ENCODE measurements at places on chromosomes 6 and 20.

GRCh38 chr6:6803180-6803977 lies 214.9 kb downstream of the LY86 start:
- peak; percentile 32 for DNase-seq

DNA sequence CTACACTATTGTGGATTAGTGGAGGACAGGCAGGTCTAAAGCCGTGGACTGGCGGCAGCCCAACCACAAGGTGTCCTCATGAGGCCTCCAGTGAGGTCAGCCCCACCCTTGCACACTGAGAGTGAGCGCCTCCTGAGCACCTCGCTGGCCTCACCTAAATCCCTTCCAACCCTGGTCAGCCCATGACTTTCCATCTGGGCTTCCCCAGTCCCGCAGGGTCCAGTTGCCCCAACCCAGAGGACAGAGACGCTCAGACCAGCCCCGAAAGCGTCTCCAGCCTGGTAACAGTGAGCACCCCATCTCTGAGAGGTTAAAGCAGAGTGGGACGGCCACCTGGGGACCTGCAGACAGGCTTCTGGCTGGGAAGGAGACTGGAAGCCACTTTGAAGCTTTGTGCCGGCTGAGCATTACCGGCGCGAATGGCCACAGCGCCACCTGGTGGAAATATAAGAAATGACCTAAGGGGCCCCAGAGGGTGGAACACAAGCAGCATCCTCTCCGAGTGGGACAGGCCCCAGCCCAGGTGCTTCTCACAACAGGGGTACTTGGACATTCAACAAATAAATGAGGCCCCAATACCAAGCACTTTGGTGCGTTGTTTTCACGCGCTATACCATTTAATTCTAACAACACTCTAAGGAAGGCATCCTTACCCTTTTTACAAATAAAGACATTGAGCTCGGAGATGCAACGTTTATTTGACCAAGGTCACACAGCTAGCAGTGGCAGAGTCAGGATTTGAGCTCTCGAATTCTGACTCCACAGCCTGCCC lies 65.7 kb upstream of the TOP1 start:
- DNase-seq = peak; percentile 82

- peak; percentile 84 for DNase-seq
Observed at GRCh38 chr6:161373905-161374451, 100.1 kb upstream of the AGPAT4 start.

- DNase-seq = no peak
Observed at GRCh38 chr6:154292855-154293519, 63.6 kb downstream of the IPCEF1 start.

DNA sequence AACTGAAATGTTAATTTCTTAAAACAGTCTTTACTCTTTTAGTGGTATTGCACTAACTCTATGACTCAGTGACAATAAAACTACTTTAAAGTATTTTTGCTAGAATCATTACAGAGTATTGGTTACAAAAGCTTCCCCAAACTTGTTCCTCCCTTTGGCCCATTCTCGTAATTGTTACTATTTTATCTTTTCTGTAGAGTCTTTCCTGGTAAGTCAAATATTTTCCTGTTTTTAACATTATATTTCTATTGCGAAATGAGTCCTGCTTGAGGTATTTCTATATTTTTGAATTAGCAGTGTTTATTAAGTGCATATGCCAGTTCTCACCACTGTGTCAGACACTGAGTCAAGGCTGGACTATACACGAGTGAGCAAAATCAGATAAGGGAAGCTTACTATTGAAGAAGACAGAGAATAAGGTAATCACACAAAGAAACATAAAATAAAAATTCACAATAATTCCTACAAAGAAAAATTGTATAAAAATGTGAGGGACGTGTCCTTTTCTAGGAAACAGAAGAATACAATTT lies 970.5 kb downstream of the EYS start:
- no peak for DNase-seq

DNA sequence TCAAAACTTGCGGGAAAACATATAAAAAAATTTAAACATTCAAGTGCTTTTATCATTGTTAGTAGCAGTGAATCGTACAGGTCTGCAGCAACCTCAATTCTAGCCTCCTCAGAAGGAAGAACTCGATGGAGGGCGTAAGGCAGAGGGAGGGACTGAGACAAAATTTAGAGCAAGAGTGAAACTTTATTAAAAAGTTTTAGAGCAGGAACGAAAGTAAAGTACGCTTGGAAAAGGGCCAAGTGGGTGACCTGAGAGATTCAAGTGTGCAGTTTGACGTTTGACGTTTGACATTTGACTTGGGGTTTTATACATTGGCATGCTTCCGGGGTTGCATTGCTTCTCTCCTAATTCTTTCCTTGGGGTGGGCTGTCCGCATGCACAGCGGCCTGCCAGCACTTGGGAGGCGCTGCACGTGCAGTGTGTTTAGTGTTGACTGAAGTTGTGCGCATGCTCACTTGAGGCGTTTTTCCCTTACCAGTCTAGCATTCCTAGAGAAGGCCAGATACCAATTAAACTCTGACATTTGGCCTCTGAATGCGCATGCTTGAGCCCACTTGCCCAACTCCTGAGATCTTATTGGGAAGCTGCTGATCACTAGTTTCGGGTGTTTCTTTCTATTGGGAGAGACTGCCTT lies 82.6 kb downstream of the TBX18 start:
- DNase-seq = no peak

GRCh38 chr6:129696843-129697242 lies 13.1 kb downstream of the ARHGAP18 start:
- DNase-seq = no peak

GRCh38 chr6:136752554-136752953 lies 39.7 kb downstream of the MAP3K5 start:
- no peak for DNase-seq

- no peak for DNase-seq
Observed at GRCh38 chr6:12163149-12163548, 127.0 kb upstream of the EDN1 start.

GRCh38 chr20:23129266-23129665 lies 43.1 kb upstream of the CD93 start:
- DNase-seq = no peak

DNA sequence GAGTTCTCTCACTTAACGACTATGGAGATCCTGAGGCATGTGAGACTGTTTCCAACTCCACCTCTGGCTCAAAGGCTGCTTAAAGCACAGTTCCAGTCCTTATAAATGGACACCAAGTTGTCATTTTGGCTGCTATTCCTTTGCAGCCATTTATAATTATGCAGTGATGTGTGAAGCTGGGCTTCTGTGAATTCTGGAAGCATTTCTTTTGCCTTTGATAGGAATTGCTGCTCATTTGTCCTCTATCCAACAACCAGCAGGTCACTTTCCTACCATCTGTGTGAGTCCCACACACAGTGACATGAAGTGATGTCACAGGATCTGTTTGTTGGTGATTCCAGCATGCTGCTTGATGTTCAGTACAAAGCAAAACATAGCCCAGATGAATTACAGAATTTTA lies 28.5 kb upstream of the EFHC1 start:
- DNase-seq = no peak

GRCh38 chr20:31816221-31816620 lies 2.9 kb upstream of the MYLK2 start:
- DNase-seq = no peak

- DNase-seq = no peak
Observed at GRCh38 chr6:139394027-139394649, 19.7 kb upstream of the CITED2 start.

- DNase-seq = no peak
Observed at GRCh38 chr6:117559299-117559698, 43.0 kb downstream of the GOPC start.

GRCh38 chr6:112150363-112150762 lies 63.0 kb downstream of the FAM229B start:
- DNase-seq = no peak

DNA sequence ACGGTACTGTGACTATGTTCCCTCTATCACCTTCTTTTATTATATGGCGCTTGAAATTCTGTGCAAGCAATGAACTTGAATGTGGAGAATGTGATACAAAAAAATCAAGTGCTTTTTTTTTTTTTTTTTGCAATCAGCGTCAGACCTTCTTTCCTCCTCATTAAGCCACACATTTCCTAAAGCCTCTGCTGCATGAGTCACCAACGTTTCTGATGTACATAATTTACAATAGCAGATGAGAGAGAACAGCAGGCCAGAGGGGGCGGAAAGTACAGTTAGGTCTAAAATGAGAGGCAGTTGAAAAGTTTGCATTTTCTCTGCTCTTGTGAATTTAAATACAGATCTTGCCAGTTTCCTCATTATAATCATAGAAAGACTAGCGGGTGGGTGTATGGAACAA lies 114.6 kb upstream of the RIPOR2 start:
- no peak for DNase-seq

- DNase-seq = no peak
Observed at GRCh38 chr6:87904011-87904410, 143.6 kb upstream of the SPACA1 start.

DNA sequence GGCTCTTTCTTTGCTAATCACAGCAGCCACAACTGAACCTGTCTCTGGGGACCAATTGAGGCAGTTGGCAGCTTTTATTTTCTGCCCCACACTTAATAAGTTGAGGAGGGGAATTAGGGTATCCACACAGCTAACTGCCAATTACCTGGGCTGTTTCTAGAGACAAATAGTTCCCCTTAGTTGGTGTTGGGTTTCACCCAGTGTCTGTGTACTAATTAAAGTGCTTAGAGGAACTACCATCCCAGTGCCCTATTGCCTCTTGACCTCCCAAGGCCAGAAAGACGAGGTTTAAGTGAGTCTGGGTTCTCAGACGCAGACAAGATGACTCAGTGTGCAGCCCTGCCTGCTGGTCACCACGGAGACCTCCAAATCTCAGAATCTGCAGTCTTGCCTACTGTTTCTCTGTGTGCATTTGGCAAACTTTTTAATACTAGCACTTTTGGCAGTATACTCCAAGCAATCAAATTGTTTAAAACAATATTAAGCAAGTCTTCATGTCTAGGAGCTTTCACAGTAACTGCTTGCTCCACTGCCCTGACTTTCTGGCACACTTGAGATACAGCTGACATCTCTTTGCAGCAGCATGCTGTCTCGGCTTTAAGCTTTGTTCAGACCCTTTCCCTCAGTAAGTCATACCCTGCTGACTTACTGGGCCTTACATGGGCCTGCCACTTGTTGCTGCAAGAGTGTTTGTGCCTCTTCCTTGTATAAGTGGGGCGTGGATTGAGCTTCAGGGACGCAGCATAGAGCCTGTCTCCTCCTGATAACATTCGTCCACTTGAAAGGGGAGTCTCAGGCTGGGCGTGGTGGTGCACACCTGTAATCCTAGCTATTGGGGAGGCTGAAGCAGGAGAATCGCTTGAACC lies 31.9 kb downstream of the STK35 start:
- no peak for DNase-seq

DNA sequence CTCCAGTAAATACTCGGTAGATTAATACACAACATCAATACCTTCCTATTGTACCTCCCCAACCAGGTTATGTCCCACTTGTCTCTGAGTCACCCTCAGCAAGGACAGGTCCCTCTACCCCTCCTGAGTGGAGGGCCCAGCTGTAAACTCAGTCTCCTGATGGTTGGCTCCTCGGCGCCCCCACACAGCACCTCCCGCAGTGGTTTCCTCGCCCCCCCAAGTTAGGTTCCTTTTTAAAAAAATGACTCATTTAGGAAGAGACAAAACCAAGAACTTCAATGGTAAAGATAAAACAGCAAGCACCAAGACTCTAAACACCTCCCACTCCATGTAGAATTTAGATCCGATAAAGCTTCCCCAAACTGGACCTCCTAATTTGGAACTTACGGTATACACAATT lies 83.5 kb downstream of the TRERF1 start:
- peak; percentile 82 for DNase-seq

DNA sequence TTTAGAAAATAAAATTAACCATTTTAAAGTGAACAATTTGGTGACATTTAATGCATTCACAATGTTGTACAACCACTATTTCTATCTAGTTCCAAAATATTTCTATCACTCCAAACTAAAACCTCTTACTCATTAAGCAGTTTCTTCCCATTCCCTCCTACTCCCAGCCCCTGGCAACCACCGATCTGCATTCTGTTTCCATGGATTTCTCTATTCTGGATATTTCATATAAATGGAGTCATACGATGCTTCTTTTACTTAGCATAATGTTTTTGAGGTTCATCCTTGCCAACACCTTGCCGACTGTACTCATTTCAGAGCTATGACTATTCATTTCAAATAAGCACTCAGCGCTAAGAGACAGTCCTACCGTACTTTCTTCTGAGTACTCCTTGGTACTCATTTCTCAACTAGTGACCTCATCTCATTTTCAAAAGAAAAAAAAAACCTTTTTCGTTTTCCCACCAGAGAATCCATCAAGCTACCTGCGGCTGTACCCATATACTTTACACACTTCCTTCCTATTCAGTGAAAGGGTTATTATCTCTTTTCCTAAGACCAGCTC lies 259.2 kb downstream of the UTRN start:
- no peak for DNase-seq

DNA sequence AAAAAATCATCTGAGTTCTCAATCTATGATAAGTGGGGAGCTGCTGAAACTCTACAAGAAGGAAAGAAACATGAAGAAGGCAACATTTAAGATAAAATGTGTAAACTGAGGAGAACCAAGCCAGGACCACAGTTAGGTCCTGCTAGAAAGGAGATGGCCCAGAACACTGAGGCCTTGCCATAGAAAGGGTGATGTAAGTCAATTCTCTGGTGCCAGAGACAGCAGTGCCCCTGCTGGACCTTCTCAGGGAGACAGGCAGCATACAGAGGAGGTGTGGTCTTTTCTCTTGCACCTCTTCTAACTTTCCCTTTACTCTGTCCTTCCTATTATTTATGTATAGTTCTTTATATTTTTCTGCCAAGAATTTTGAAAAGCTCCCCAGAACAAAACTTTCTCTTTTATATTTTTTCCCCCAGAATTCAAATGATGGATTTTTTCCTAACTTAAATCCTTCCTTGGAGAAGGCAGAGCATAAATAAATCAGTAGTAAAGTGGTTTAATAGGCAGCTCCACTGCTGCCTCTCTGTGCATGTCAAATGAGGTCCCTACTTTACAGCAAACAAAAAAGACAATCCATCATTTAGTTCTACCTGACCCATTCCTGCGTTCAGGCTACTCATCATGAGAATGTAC lies 9.0 kb downstream of the UQCC2 start:
- DNase-seq = no peak

GRCh38 chr20:21944227-21944626 lies 238.8 kb downstream of the PAX1 start:
- no peak for DNase-seq

GRCh38 chr6:95587989-95588388 lies 10.7 kb downstream of the MANEA start:
- no peak for DNase-seq

- no peak for DNase-seq
Observed at GRCh38 chr6:7438011-7438410, 48.4 kb downstream of the RIOK1 start.
